ENCODE measurements at places on chromosomes 2 and 18.

- no peak for DNase-seq
These were observed 121.0 kb upstream of the KYNU start for GRCh38 chr2:142756430-142756829.

DNA sequence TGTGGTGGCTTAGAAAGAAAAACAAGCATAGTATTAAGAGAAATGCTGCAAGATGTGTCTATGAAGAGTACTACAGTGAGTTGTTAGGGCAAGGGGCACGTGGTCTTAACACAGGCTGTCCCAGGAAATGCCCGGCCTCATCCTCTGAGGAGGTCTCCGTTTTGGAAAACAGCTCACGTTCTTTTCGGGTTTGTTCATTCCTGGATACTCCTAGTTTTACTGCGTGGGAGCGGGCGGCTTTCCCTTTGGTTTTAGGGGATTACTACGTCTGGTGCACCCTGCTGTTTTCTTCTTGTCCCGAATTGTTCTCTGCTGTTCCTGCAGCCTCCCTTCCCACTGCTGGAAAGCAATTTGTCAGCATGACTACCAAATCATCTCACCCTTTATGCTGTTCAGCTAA lies 55.5 kb upstream of the RAB6D start:
- no peak for DNase-seq

DNA sequence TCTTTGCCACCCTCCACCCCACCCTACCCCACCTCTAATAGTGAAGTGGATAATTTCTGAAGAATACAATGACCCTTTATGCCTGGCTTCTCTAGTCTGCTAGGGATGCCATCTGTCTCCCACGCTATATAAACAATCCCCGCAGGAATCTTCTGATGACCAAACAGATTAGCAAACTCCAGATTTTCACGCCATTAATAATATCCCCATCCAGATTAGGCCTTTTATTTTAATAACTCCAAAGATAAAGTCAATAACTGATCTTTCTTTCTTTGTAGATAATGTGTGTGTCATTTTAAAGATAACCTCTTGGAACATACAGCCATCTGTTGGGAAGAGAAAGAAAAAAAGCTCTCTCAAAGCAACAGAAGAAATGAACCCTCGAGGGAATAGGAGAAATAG lies 47.9 kb upstream of the CCDC150 start:
- no peak for DNase-seq

DNA sequence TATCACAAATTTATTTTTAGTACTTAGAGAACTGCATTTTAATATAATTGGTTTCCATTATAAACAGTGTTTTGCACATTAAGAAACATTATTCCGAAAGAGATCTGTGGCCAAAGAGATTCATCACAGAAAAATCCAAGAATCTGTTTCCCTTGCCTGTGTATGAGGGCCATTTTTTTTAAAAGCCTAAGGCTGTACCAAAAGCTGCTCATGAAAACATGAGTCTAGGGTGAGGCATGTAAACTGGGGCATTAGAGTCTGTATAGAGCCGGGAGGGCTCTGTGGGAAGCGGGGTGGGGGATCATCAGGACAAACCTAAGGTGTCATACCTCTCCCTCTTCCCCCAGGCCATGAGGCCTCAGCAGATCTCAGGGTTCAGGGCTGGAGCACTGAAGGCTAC lies 223.8 kb downstream of the FBXO15 start:
- no peak for DNase-seq

DNA sequence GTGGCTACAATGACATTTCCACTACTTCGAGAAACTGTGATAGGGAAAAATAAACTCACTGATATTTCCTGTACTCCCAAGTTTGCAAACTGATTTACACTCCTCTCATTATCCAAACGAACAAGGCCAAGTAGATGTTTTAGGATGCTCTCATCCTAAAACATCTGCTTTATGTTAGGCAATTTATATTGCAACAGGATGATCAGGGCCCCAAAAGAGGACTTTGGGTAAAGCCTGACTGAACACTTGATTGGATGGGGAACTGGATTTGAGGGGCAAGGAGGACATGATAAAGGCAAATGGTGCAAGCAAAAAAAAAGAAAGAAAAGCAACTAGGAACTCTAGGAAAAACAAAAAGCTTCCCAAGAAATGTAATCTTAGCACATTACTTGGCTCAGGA lies 2.1 kb upstream of the HES6 start:
- no peak for DNase-seq

DNA sequence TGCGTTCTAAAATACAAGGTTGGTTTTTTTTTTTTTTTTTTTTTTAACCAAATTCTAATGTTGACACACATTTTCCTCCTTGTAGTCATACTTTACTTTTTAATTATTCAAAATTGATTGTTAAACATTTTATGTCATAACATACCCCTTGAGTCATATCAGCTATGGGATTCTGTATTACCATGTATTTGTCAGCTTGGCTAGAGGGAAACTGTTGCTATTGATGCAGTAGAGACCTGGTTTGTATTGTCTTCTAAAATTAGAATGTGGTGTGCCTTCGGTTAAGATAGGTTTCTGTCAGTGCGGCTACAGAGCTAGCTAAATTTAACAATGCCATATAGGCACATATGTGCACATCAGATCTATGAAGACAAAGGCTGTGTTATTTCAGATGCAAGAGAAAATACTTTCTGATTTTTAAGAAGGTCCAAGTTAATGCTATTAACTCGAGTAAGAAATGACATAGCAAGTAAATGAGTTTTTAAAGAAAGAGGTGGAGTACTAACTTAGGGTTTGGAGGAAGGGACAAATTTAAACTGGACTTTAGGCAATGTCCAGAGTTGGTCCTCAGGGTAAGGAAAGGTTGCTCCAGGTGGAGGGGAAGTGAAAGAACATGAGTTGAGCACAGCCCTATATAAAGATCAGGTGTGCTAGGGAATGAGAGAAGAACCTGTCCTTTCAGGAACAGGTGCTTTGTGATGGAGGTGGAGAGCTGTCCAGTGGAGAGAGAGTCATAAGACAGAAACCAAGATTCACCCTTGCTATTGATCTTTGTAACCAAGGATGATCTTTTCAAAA lies 152.3 kb downstream of the PRPF40A start:
- DNase-seq, result no peak

DNA sequence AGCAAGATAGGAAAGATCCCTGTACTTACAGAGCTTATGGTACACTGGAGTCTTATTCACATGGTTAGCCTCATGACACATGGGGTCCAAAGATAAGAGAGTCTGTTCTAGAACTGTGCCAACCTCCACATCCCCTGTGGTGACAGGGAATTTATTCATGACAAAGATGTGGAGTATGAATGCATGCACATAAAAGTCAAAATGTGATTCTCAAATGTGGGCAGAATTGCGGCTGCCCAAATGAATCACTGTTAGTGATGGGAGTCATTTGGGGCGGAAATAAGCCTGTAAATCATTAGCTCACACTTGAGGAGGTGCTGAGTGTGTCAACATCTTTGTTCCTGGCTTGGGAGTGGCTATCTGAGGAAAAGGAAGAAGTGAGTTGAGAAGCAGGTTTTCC lies 560.6 kb downstream of the SLC4A3 start:
- DNase-seq, result no peak

GRCh38 chr18:46939998-46940571 lies 22.7 kb downstream of the KATNAL2 start:
- DNase-seq, result no peak

GRCh38 chr2:230202430-230203109 lies 17.2 kb downstream of the SP110 start:
- DNase-seq, result no peak

DNA sequence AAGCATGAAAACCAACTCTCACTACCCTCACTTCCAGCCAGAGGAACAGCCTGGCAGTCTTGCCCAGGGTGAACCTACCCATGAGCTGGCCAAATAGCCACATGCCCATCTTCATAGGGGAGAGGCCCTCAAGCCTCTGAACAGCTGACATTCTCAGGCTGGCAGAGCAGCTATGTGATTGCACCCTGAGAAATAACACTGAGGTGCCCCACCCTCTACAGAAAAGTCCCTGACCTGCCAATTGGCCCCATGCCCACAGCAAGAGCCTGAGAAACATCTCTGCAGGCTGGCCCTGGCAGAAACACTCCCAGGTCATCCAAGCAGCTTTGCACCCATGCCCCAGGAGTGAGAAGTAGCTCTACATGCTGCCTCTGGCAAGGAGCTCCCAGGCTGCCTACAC lies 127.4 kb upstream of the OTX1 start:
- DNase-seq, result no peak

DNA sequence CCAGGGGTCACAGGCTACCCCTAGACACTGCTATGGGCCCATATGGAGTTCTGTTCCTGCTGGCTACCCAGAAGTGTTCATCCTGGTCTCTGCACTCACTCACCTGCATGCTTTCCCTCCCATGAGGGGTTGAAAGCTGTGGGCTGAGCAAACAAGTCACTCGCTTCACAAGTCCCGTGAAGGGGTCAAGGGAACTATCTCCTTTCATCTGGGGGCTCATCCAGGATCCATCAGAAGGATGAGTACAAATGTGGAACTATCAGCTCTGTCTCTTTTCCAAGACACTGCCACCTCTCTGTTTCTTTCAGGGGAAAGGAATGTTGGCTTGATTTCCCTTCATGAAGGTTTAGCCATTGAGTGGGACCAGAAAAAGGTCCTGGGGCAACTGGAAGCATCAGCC lies 21.7 kb downstream of the SULT1C4 start:
- DNase-seq, result no peak

DNA sequence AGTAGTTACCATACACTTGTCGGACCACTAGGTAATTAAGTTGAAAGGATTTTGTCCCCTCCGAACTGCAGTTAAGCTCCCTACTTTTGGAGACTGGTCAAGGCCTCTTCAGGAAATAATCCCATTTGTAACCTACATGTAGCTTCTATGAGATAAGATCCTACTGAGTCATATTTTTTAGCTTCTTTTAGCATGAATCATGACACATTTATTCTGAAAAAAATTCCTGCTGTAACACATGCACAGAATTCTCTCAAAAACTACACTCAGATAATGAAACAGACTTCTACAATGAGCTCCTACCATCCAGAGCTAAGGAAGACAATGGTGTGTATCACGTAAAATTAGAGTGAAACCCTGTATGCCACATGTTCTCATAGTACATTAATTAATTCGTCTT lies 100.7 kb upstream of the CCDC195 start:
- DNase-seq, result no peak

GRCh38 chr18:68215931-68216330 lies 499.0 kb downstream of the TMX3 start:
- no peak for DNase-seq

- DNase-seq, result no peak
These were observed 270.1 kb downstream of the CD226 start for GRCh38 chr18:69677595-69677994.

DNA sequence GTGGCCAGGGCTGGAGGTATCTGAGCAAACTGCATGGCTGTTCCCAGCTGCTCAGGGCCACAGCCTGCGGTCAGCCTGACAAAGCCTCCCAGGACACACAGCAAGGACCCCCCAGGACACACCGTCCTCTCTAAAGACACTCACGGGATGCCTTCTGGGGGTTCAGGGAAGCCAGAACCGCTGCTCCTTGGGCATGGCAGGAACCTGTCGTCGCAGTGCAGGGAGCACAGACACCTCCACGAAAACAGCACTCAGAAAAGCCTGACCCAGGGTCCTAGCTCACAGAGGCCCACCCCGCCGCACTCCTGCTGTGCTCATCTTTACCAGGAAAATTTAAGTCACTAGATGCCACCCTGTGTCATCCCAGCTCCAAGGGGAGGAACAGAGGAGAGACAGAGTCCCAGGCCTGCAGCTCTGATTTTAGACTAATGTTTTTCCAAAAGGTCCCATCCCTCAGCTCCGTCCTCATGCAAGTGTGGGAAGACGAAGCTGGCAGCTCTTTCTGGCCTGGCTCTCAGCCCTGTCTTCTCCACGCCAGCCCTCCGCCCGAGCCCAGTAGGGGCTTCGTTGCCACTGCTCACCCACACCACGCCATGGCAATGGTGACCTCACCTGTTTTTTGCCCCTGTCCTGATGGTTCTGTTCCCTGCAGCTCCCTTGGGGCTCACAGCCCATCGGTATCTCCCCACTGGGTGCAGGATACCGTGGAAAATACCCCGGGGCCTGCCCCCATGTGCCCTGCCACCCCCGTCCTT lies 23.9 kb upstream of the SLC66A3 start:
- no peak for DNase-seq

DNA sequence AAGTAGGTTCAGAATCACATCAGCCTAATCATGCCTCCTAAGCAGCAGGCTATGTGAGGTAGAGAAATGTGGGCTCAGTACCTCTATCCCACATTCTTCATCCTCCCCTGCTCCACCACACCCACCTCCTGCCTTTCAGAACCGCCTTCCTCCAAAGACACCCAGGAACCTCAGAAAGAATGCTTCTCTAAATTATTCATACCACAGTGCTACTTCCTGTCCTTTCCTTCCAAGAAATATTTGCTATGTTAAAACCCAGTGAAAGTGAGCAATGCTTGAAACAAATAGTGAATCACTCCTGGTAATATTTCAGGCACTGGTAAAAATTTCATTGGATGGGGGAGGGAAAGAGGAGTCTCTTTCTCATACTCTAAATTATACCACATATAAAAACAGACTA lies 24.0 kb upstream of the CREB1 start:
- DNase-seq, result no peak

GRCh38 chr2:28327581-28327955 lies 65.1 kb upstream of the FOSL2 start:
- no peak for DNase-seq

DNA sequence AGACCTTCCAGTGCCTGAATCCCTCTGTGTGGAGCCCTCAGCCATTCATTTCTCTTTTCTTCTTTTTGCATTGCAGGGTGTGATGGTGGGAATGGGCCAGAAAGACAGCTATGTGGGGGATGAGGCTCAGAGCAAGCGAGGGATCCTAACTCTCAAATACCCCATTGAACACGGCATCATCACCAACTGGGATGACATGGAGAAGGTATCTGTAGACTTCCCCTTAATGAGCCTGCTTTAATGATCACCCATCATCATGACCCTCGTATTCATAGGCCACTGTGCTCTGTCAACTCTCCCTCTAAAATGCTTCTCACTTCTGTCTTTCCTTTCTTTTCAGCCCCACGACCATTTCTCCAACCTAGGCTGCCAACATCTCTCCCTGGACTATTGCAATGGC lies 9.5 kb downstream of the ACTG2 start:
- DNase-seq, result no peak

- no peak for DNase-seq
These were observed 272.5 kb downstream of the GALR1 start for GRCh38 chr18:77522051-77522675.

GRCh38 chr2:203562268-203562667 lies 27.2 kb upstream of the RAPH1 start:
- no peak for DNase-seq

DNA sequence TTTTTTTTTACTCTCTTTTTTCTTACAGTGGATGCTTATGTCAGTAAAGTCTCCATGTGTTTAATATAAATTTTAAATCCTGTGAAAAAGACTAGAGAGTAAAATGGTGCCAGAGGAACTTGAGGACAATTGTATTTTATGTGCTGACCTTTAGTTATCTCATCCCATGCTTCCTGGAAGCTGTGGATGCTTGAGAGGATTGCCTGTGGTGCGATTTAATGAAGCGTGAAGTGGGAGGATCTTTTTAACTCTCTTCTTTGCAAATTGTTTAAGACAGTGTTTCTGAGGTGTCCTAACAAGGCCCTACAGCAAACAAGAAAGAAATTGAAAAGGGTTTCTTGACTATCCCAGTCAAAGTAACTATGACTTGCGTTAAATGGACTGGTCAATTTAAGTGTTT lies 84.2 kb downstream of the DTNA start:
- no peak for DNase-seq

GRCh38 chr2:38301969-38302702 lies 74.9 kb downstream of the ATL2 start:
- no peak for DNase-seq
